Neural crest cell (in vitro differentiated cells): ENCODE measurements at places on chromosomes 5 and 9.

DNA sequence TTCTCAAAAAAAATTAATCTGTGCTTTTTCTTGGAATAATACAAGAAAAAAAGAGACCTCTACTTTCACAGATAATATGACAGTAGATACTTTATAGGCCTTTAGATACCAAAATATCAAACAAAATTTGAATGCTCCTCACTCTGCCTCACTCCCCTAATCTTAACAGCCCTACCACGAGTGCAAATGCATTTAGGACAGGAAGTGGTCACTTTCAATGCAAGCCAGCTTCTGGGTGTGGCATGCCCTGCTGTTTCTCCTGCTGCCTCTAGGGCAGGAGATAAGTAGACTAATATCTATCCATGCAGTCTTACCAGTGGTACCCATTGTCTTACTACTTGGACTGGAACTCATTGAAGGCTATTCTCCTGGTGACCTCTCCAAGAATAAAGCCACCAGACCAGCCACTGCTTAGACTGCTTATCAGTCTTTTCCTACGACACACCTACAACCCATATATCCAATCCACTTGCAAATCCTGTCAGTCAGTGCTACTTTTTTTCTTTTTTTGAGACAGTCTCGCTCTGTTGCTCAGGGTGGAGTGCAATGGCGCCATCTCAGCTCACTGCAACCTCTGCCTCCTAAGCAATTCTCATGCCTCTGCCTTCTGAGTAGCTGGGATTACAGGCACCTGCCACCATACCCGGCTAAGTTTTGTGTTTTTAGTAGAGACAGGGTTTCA lies 23.0 kb downstream of the FRRS1L start:
- no peak for DNase-seq

DNA sequence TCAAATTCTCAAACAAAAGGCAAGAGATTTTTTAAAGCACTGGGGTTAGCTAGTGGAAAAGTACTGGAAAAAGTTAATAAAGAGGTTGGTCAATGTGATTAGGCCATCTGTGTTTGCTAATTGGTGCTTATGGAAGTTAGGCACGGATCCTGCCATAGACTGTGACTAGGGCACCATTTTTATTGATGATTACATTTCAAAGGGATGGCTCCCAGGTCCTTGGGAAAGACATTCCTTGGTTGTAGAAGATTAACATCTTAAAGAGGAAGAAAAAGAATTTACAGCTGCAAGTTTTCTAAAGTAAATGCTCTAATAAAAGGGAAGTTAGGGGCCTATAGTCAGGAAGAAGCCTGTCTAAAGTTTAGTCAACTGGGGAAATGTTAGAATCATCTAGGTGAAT lies 1183.3 kb downstream of the DTWD2 start:
- DNase-seq, result no peak

GRCh38 chr5:72604111-72604797 lies 97.0 kb upstream of the ZNF366 start:
- no peak for DNase-seq

DNA sequence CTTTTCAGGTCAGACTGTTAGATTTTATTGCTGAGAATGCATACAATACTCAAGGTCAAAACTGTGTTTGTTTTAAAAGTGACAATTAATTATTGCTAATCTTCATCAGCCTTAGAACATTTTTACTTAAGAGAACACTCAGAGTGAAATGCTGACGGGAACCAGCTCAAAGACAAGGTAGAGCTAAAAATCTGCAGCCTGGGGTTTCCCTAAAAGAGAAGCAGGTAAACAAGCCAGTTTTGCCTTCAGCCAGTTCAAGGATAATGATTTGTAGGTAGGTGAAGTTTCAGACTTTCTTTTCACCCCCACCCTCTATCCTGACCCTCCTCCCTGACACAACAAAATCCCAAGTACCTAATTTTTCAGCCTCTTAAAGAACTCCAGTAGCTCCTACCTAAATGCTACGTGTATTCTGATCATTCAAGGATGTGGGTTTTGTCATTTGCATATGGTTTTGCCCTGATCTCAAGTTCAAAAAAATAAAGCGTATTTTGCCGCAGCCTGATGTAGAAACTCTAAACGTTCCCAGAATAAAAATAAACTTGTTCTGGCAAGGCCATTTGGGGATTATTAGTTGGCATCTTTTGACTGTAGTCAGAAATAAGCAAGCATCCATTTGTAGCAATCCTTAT lies 407.2 kb downstream of the EFNA5 start:
- DNase-seq, result no peak

GRCh38 chr9:15834541-15834940 lies 281.7 kb downstream of the CCDC171 start:
- no peak for DNase-seq

- no peak for DNase-seq
Measured at GRCh38 chr5:395921-396530, 47.0 kb upstream of the EXOC3 start.

DNA sequence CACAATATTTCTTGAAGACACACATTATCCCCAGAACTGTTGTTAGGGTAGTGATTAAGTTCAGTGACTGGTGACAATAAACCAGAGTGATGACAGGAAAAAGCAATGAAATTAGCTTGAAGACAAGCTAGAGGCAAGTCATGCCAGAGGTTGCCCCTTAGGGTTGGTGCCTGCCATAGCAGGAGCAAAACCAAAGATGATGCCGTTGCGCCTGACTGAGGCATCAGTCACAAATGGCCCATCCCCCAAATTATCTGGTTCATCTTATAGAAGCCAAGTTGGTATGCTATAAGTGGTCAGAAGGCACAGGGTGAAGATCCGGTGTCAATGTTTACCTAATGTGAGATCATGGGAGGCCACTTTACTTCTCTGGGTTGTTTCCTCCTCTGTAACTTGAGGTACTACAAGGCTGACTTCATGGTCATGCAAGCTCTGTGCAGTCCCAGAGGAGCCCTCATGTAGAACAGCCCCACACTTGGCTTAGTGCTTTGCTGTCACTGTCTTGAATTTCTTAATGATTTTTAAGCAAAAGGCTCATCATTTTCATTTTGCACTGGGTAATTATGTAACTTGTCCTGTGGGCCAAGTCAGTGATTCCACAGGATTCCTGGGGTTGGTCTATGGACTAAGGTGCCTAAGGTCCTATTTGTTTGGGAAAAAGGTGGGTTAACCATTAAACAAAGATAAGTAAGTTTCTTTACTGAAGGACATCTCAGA lies 211.3 kb downstream of the MAN2A1 start:
- DNase-seq, result no peak

DNA sequence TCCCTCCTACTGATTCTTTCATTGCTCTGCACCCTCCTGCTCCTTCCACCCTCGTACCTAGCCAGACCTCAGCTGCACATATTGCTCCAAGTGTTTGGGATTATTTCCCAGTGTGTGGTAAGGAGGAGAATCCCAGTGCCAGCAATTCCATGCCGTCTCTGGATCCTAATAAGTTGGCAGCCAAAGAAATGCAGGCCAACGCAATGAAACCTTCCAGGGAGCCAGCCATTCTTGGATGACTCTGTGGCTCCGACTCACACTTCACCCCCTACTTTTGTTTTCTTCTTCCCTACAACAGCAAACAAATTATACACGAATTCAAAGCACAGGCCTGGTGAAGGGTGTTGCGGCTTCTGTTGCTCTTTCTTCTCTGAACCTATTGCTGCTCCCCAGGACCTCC lies 82.5 kb upstream of the SLC1A3 start:
- no peak for DNase-seq

DNA sequence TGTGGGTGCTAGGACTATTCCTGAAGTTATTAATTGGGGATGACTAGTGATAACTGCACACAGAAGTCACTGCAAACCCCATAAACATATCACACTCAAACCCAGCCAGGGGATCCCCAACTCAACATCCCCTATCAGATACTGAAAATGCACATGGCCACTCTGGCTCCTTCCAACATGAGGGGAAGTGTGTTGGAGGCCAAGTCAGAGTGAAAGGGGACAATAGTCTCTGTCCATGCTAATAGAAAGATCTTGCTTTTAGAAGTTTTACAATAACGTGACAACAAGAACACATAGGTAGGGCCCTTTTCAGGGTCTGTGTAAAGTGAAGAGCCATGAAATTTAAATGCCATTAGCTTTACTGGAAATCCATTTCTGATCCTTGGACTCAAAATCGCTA lies 98.8 kb upstream of the SEMA6A start:
- no peak for DNase-seq

DNA sequence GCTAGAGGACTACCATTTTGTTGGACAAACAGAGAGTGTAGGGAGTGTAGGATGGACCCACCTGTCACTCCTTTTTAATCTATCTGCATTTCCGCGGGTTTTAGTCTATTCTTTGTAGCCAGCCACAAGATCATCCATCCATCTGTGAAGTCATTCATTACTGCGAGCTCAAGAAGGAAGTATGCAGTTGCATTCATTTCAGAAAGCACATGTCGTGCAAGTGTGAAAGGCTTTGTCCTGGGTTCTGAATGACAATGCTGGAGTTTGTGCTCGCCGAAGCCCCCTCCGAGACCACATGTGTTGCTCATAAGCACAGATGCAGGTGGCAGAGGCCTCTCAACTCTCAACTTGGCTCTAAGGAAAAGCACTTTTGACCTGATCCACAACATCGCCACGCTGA lies 70.3 kb upstream of the BASP1 start:
- no peak for DNase-seq

- peak; percentile 41 for DNase-seq
Measured at GRCh38 chr5:32312197-32312594, 543 bp downstream of the MTMR12 start.

DNA sequence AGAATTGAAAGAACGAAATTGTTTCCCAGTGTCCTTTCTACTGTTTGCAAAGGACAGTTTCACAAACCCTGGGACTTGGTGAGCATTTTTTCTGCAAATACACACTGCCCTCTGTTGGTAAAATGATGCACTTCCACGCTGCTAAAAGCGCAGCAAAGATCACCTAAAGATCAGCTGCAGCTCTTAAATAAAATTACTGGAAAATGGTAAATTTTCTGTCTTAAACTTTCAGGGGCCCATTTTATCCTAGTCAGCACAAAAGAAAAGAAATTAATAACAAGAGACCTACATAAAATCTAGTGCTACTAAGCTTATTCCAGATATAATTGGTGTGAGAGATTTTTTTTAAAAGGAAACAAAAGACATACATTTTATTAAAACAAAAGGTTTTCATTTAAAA lies 566.0 kb downstream of the CAAP1 start:
- DNase-seq, result peak; percentile 43

- peak; percentile 21 for DNase-seq
Measured at GRCh38 chr9:74570879-74571512, 73.9 kb downstream of the RORB start.

DNA sequence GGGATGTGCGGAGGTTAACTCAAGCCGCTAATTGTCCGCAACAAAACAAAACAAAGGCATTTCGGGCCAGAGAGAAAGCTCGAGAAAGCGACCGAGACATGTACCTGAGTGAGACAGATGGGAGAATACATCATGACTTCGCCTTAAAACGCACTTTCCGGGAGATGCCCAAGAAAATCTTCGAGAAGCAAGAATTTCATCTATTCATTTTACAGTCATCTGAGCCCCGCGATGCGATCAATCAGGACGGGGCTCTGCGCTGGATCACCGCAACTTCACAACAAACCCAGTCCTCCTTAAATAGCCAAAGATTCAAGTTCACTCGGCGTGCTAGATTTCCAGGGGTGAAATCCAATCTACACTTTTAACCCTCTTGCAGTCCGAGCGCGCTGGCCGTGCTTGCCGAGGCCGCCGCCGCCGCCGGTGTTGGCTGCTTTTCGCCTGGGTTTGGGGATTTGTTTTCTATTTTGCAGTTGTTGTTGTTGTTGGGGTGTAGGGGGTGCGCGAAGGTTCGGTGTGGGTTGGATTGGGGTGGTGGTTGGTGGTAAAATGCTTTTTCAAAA lies 482 bp downstream of the NFIB start:
- peak; percentile 23 for DNase-seq

DNA sequence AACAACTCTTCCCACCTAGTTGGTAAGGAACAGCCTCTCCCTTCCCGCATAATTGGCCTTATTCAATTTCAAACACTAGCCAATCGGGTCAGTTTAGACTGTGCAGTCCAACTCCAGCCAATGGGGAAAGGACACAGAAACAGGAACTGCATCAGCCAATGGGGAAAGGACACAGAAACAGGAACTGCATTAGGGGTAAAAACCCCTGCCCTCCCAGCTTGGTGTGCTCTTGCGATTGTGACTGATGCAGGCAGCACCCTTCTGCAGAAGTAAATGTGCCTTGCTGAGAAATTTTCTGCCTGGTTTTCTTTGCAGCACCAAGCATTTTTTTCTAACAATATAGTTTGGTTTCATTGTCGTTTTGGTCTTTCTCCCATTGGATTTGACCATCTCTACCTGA lies 8.5 kb upstream of the GLT6D1 start:
- DNase-seq, result no peak

GRCh38 chr5:89072842-89073672 lies 190.1 kb upstream of the MEF2C start:
- no peak for DNase-seq

GRCh38 chr5:102547141-102548035 lies 48.6 kb upstream of the SLCO6A1 start:
- DNase-seq, result no peak

GRCh38 chr5:37786862-37787519 lies 52.9 kb downstream of the GDNF start:
- DNase-seq, result no peak

DNA sequence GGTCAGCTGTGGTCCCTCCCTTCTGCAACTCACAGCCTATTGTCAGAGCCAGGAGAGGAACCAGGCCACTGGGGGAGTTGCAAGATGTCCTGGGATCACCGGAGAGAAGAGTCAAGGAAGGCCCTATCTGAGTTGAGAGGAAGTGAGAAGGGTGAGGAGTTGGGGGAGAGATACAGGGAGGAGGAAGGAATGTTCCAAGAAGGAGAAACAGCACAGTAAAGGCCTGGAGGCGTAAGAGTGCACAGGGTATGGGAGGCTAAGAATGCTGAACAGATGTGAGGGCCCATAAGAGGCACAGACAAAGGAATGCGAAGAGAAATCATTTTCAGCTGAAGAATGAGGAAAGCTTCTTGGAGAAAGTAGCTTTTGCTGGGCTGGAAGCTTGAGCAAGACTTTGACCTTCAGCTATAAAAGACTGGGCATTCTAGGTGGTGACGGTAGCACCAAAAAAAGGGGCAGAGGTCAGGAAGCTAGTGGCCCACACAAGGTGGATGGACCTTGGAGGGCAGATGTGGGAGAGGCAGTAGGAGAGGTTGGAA lies 21.6 kb upstream of the CSF1R start:
- no peak for DNase-seq

GRCh38 chr5:76372323-76373054 lies 30.6 kb upstream of the IQGAP2 start:
- no peak for DNase-seq

DNA sequence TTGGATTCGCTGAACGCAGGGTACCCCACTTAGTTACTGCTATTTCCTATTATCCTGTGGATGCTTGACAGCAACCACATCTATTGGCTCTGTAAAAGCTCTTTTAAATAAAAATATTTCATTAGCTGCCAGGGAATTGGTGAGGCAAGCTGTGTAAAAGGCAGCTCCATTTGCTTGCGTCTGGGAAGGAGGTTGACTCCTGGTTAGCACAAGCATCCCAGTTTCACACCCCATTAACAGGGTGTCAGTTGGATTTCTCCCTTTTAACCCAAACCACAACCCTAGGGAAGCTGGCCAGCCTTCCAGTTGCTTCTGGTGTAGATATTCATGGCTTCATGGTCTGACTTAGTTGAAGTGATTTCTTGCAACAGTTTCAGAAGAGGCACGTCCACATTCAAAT lies 151.0 kb downstream of the GPBP1 start:
- DNase-seq, result no peak
